ENCODE measurements at places on chromosomes 11 and 22.
A peak's percentile ranks its signal among the peaks of the same experiment; 100 is the strongest.

- DNase-seq = no peak
Observed at GRCh38 chr11:47377571-47378009, 757 bp downstream of the SPI1 start.

DNA sequence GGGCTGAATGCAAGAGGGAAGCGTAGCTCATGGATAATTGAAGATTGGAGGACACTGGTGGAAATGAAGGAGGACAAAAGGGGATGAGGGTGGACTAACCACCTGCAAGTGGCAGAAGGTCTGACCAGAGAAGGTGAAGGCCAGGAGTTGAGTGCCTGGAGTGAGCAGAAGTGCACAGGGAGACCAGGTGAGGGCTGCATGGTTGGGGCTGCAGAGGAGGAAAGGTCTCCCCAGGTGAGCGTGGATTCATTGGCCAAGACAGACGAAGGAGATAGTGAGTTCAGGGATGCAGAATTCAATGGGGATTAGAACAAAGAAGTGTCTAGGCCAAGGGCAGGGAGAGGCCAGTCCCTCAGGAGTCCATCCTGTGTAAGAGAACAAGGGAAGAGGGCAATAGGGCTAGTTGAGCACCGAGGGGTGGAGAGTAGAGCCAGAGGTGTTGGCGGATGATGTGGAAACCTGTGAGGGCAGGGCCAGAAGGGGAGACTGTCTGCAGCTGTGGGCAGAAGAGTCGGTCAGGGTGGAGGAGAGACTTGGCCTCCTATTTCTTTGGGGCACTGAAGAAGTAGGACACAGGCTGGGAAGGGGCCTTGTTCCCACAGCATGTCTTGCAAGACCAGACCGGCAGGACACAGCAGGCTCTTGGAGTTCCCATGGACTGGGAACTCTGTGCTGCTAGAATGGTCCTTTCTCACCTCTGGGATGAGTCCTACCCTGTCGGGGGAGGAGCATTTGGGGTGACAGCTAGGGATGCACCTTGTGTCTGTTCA, 6.7 kb downstream of the TRIM29 start:
- DNase-seq = no peak

DNA sequence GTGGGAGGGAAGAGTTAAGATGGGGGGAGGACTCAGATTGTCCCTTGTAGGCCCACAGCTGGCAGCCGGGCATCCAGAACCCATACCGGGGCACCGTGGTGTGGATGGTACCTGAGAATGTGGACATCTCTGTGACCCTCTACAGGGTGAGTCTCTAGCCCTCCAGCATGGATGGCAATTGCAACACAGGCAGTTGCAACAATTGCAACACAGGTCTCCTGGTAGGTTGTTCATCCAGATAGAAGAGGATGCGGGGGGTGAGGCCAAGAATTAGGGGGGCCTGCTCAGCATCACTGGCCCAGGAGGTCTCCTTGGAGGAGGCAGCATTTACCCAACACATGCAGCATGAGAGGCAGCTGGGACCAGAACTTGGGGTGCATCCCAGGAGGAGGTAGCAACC, 3.4 kb downstream of the EHBP1L1 start:
- DNase-seq = no peak

DNA sequence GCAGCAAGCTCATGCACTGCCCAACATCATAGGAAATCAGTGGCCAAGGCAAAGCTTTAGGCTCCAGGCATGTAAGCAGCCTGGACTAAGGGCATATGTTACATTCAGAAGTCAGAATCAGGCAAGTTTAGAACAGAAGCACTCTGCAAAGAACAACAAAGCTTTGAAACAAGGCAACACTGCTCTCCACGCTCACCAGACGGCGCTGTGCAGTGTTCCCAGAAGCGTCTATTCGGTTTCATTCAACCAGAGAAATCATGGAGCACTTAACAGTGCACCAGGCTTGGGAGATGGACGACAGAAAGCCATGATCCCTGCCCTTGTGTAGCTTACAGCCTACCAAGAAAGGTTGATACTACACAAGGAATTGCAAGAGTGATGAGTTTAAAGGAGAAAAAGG, 555.8 kb downstream of the BUD13 start:
- DNase-seq = peak; percentile 73

GRCh38 chr11:1335811-1336761, 26.7 kb upstream of the TOLLIP start:
- peak; percentile 43 for DNase-seq

DNA sequence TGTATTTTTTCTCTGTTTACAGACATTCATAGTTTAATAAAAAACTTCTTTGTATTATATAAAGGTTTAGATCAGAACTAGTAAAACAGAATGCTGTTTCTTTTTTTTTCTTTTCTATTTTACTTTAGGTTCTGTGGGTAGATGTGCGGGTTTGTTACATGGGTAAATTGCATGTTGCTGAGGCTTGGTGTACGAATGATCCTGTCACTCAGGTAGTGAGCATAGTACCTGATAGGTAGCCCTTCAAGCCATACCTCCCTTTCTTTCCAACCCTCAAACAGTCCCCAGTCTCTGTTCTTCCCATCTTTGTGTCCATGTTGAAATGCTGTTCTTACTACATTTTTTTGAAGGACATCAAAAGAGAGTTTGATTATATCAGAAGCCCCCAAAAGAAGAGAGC, 3.2 kb downstream of the ATM start:
- DNase-seq = no peak

- DNase-seq = no peak
Observed at GRCh38 chr11:43819926-43820325, 60.7 kb upstream of the ALKBH3 start.

GRCh38 chr11:122981388-122982264, at the start of gene BSX:
TSS of gene BSX (minus strand) at chr11:122981834. CDS start at chr11:122981671, 163 bp downstream.
- peak; percentile 49 for DNase-seq

GRCh38 chr11:65489035-65489705, 9.7 kb upstream of the MALAT1 start:
- no peak for DNase-seq

DNA sequence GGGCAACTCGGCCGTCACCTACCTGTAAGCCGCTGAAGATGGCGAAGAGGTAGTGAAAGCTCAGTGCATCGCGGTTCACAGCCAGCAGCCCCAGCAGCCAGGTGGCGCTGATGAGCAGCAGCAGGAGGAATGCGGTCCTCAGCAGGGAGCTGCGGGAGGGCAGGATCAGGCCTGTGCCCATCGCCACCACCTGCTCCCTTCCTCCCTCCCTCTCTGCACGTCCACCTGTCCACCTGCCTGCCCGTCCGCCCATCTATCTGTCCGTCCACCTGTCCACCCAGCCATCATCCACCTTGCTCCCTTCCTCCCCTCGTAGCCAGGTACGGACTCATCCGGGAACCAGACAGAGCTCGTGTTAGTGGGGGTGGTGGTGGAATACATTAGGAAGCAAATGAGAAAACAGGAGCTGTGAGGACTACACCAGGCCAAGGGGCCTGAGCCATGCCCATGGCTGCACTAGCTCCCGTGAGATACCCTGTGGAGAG, 32.2 kb downstream of the TRMU start:
- DNase-seq = peak; percentile 85

DNA sequence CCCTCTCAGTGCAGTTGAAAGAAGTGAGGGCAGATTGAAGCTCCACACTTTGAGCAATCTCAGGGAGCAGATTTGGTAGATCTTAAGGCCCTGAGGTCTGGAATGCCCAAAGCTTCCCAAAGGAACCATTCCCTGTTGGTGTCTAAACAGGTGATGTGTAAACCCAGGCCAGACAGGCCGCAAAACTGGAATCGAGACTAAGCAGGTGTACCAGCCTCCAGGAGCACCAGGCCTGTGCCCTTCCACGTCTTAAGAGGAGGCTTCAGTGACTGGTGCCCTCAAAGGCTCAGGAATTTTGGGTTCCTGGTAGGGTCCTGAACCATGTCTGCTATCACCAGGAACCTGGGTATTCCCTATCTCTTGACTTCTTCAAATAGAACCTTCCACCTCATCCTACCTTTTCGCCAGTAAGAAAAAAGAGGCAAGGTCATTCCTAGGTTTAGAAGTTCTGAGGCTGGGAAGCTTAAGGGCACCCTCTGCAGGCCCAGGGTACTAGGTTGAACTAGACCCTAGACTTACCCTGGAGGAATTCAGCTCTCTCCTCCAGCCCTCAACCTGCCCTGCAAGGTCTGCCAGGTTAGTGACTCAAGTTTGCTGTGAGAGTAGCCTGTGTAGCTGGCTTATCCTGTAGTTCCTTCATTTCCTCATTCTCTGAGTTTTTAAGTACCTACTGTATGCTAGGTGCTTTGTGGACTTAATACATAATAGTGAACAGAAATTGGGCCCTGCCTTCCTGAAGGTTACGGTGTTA, 100.0 kb upstream of the NNMT start:
- DNase-seq = no peak

DNA sequence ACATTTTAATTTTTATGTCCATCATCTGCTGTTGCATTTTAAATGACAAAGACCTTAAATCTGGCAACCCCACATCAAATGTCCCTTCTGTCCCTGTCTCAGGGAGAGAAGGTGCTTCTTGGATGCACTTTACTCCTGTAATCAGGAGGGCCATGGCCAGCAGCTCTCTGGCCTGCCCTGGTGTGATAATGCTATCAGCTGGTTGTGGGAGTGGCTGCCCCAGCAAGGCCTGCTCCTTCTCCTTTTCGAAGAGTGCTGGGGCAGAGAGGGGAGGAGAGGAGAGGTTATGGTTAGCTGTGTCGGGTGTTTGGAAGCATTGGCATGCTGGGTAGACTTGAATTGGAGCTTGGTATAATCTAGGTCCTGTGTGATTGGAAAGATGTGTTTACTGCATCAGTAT, 12.8 kb downstream of the TNRC6B start:
- no peak for DNase-seq

GRCh38 chr22:30843245-30843644, 125.3 kb downstream of the MORC2 start:
- DNase-seq = no peak

GRCh38 chr11:64537876-64538275, 53.1 kb upstream of the SLC22A12 start:
- no peak for DNase-seq

DNA sequence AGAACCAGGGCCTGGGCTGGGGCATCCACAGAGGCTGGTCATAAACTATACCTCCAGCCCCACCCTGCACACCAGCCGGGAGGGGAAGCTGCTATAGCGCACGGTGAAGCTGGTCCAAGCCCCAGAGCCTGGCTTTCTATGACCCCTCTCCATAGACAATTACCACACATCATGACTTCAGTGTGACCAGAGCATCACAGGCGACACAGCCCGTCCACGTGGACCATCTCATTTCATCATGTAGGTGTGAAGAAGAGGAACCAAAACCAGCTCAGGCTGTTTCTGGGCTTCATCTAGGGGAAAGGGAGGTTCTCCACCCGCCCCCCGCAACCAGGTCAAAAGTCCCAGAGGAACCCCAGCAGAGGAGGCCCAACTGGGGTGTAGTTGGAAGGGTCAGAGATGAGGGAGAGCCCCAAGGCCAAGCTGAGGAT, 3.0 kb downstream of the CXCR5 start:
- DNase-seq = no peak

GRCh38 chr22:23149743-23150238, 4.5 kb downstream of the RAB36 start:
- no peak for DNase-seq

DNA sequence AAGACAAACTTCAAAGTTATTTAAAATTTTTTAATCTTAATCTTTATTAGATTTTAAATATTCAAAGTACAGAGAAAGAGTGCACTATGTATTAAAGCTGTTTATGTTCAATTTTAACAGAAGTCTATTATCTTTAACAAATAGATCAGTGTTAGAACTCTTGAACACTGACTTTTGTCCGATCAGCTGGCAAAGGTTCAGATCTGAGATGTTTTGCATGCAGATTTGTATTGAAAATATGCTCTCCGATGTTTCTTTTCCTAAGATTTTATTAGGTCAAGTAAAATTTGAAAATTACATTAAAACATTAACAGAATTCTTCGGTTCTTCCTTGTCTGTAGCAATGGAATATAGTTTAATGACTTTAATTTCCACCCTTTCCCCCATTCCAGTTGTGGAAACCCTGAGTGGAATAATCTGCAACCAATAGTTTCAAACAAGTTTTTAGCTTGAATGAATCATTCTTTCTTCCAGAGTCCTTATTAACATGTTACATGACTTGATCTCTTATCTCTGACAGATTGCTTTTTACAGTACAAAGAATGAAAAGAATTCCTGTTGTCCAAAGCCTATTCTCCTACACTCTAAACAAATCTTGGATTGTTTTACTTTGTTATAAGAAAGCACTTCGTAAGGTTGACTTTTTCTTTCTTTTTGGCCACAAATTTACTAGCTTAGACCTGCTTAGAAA, 11.4 kb upstream of the TCP11L1 start:
- no peak for DNase-seq

DNA sequence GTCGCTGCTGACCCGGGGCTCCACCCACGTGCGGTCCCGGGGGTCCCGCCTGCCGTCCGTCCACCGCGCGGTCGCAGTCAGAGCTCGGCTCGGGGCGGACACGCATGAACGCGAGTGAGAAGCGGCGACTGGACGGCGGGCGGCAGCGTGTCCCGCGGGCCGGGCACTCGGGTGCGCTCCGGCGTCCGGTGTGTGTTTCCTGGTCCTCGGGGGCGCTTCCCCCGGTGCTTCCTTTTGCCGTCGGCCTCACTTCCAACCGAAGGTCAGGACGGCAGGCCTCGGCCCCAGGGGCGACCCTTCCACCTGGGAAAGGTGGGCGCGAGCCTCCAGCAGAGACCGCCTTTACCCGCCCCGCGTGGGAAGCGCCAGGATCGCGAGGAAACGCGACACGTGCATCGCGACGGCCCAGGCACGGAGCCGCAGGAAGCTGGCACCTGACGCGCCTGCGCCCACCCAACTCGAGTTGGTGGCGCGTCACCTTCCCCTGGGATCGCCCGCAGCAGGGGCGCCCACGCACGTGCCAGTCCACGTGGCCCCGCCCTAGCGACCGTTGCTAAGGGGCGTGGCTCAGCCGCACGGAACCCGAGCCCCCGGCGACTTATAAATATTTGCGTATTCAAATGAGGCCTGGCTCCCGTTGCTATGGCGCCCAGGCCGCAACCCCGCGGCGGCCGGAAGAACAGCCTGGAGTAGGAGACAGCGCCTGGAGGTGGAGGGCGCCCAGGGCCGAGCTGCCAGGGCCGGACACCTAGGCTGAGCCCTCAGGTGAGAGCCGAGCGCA, at the start of gene LRRC56:
Gene LRRC56, plus strand, starts transcription at position 687 of the 781 bp plus-strand sequence. CDS start 3,158 bp downstream, outside the sequence.
- peak; percentile 65 for DNase-seq

- no peak for DNase-seq
Observed at GRCh38 chr11:112977755-112978154, 16.5 kb downstream of the NCAM1 start.

DNA sequence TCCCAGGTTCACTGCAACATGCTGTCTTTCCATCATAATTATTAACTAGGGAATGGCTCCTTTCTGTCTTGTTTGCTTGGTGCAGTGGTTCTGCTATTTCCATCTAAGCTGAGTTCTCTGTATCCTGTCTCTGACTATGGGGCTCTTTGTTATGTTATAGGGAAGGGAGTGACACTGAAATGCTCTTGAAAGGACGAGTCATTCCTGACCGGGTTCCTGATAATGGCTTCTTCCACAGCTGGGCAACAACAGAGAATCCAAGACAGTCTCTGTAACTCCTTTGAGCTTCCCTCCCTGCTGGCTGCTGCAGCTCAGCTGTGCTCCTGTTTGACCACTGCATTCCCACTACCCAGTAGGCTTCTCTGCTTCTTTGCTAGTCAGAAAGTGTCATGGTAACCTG, 24.1 kb downstream of the OR2AT4 start:
- no peak for DNase-seq

Data from HAP-1 (cell line).